ENCODE measurements at places on chromosomes 7 and 10.
A peak's percentile ranks its signal among the peaks of the same experiment; 100 is the strongest.

DNA sequence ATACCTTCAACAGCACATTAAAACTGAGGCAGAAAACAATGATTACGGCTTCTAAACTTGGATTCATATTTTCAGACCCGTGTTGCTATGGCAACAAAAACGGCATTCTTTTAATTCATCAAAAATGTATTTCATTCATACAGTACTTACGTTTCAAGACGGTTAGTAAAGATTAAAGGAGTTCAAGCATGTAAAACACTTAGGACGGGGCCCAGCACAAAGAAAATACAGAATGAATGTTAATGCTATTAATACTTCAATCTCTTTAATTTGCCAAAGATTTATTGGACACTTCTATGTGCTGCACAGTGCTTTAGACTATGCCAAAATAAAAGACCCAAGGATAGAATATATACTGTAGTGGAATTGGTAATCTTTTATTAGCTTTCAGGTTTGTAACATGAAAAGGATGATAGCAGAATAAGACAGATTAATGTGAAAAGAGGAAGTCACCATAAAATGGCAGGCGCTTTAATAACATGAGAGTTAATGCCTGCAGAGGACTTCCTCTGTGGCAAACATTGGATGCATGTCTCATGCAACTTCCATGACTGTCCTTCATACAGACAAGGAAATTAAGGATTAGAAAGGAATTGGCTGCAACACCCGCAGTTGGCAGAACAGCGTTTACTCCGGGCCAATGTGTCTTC lies 201.6 kb upstream of the KLF6 start:
- DNase-seq = no peak

GRCh38 chr10:72140850-72141249 lies 52.5 kb upstream of the SPOCK2 start:
- no peak for DNase-seq

- no peak for DNase-seq
Measured at GRCh38 chr10:121322776-121323175, 275.5 kb downstream of the FGFR2 start.

GRCh38 chr7:143299840-143300239 lies 11.7 kb downstream of the CASP2 start:
- peak; percentile 66 for DNase-seq

- no peak for DNase-seq
Measured at GRCh38 chr7:77388055-77388641, 28.0 kb downstream of the GSAP start.

DNA sequence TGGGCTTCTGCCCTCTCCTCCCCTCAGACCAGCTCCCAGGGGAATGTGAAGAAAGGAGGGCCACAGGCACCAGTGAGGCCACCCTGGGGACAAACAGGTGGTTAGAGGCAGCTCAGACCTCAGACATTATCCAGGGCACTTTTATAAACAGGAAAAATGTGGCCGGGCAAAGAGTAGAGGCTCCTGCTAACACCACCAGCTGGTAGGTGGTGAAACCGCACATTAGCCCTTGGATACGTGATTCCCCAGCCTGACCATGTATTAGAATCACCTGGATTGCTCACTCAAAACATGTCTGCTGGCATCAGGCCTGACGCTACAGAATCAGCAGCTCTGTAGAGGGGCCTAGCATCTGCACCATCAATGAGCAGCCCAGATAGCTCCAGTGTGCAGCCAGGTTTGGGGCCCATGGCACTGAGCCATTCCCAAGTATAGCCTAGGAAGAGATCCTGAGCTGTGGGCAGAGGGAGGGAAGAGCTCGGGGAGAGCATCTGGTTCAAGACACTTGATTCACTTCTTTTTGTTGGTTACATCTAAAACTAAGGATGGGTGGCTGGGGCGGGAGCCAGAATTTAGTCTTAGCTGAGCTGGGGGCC lies 37.1 kb downstream of the GPR26 start:
- DNase-seq = no peak

DNA sequence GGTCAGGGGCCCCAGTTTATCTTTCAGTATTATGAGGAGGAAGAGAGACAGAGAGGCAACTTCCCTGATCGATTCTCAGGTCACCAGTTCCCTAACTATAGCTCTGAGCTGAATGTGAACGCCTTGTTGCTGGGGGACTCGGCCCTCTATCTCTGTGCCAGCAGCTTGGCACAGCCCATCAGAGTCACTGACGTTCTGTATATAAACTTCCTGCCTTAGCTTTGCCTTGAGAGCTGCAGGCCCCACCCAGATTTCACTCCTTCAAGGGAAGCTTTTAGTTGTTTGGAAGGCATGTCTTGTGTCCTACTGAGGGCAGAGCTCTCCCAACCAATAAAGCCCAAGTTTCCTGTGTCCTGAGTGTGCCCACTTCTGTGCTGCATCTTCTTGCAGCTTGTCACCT lies 242.5 kb upstream of the PRSS58 start:
- DNase-seq = no peak

DNA sequence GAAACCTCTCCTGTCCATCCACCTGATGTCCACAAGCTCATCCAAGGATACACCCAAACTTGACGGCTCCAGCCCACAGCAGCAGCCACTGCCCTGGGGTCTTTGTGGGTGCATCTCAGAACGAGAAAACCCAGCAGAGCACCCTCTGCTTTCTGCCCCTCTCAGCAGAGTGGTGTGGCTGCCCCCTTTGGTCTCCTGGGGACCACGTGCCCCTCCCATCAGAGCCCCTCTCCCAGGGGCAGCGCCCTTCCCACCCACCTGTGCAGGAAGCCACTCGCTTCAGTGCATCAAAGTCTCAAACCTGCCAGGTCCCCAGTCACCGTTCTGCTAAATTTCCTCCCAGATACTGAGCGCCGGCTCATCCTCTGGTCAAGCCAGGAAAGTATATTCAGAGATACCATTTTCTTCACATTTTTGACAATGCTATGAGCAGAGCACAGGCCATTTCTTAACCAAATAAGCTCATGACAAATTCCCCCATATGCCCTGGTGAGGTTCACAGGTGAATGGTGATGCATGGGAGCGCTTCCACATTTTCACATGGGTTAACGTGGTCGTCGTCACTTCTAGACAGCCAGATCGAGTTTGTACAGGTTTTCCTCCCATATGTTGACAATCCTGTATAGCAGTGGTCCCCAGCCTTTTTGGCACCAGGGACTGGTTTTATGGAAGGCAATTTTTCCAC lies 32.4 kb downstream of the CAMK2B start:
- no peak for DNase-seq

DNA sequence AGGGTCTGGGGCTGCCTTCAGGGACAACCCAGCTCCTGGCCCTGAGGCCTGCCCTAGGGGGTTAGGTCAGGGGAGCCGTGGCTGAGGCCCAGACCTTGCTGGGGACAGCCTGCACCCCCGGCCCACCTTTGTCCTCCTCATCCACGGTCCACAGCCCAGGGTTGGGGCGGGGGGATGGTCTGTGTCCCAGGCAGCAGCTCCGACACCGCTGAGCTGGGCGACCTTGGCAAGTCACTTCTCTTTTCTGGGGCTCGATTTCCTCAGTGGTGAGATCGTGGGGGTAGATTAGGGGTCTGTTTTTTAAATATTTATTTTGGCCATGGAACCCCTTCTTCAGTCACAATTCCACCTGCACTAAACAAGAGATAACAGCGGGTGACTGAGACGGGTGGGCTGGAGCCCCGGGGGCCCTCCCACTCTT lies 30.9 kb downstream of the DNAJB12 start:
- DNase-seq = no peak

- no peak for DNase-seq
Measured at GRCh38 chr10:130404476-130405055, 268.4 kb downstream of the GLRX3 start.

DNA sequence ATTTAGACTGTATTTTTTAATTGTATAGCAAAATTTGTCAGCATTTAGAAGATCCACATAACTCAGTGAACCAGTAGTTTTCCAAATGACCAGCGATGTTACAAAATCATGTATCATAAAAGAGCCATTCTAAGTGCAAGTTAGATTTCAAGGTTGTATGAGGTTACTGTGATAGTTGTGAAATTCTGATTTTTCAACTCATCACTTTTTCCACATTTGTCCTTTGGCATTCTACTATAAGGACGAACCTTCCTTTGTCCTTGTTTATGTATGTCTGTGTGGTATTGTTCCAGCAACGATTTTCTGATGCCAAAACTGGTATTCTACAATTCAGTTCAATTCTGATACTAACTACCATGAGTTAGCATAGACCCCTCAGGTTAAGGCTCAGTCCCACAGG lies 64.2 kb downstream of the TAX1BP1 start:
- no peak for DNase-seq

GRCh38 chr7:151249732-151250072 lies 1.2 kb upstream of the SMARCD3 start:
- DNase-seq = no peak

DNA sequence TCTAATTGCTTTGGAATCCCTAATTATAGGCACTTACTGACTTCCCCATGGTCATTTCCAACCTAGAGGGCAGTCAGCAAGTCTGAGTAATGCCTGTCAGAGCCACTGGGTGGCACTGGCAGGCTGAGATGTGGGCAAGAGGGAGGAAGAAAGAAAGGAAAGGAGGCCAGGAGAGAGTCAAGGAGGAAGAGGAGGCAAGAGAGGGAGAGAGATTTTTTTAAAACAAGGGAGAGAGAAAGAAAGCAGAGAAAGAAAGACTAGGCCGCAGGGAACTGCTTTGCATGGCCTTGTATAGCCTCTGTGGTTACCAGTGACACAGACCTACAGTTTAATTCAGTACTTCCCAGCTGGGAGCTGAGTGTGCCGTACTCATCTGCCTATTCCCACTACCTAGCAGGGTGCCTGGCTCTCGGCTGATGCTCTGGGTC lies 210.4 kb upstream of the ADO start:
- peak; percentile 62 for DNase-seq

GRCh38 chr10:78746155-78746763 lies 322.5 kb upstream of the ZMIZ1 start:
- DNase-seq = no peak

DNA sequence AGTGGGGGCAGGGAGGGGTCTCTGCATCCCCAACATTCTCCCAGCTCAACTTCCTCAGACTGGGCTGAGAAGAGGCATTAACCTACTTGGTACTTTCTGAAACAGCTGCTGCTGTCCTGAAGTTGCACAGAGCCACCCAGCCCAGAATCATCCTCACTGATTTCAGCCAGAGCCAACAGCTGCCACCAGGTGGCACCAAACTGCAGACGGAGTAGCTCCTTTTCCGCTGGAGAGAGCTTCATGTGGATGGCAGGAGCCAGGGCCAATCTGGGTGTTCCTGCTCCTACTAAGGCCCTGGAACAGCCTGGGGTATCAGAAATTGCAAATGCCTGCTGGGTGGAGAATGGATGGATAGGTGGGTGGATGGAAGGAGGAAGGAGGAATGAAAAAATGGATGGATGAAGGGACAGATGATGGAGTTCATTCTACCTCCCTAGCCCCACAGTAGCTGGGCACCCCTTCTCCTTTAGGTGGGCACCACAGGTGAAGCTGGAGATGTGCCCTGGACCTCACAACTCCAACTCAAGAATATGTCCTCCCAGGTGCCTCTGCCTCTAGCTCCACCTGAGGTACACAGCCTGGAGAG lies 11.8 kb upstream of the DRGX start:
- peak; percentile 71 for DNase-seq
